H7 (cell line): ENCODE measurements at places on chromosomes 2 and 18.
A peak's percentile ranks its signal among the peaks of the same experiment; 100 is the strongest.

- no peak for DNase-seq
Observed at GRCh38 chr2:201100497-201100896, 15.5 kb upstream of the CFLAR start.

GRCh38 chr2:165678882-165679281 lies 115.2 kb downstream of the GALNT3 start:
- DNase-seq = no peak

DNA sequence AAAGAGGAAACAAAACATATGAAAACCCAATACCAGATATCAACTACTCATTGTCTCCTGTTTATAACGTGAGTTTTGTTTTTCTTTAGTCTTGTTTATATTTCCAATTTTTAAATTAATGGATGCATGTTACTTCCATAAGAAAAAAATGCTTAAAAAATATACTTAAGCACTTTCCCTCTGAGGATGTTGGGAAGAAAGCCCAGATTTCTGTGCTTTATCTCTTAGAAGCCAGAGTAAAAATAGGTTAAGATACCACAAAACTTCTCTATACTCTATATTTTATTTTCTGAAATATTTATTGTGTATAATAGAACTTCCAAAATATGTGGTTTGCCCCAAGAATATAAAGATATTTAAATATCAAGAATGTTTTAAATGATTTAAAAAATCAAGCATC lies 633.9 kb downstream of the STK39 start:
- no peak for DNase-seq

- peak; percentile 93 for DNase-seq
Observed at GRCh38 chr2:239291475-239292350, 109.1 kb downstream of the HDAC4 start.
